Activated CD8-positive, alpha-beta memory T cell treated with anti-CD3 and anti-CD28 coated beads for 1 hour (primary cell): ENCODE measurements at places on chromosomes 4 and X.

- DNase-seq, result no peak
Measured at GRCh38 chr4:25090516-25090915, 59.8 kb upstream of the LGI2 start.

DNA sequence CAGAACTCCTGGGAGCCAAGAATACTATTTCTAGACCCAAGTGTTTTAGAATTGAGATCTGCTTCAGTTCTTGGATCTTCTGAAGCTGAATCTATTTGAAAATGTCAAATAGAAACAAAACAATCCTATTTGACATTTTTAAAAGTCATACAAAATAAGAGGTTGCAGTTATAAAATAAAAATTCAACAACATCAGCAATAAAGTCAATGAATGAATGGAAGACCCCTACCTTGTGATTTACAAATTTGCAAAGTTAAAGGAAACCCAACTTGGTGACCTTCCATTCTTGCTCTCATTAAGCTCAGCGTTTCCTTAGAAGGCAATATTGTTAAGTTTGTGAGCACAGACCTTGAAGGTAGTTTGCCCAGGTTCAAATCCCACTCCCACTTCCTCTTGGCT lies 531.8 kb upstream of the TENM3 start:
- DNase-seq, result no peak

GRCh38 chr4:70902577-70903290 lies 565 bp downstream of the MOB1B start:
- DNase-seq, result no peak

- no peak for DNase-seq
Measured at GRCh38 chr4:94523617-94524016, 71.9 kb downstream of the PDLIM5 start.

- DNase-seq, result no peak
Measured at GRCh38 chrX:97482666-97483300, 599.1 kb downstream of the RPA4 start.

GRCh38 chrX:120840827-120841226 lies 34.8 kb downstream of the CT47B1 start:
- DNase-seq, result no peak

- DNase-seq, result no peak
Measured at GRCh38 chr4:113823291-113823659, 61.7 kb upstream of the CAMK2D start.

- no peak for DNase-seq
Measured at GRCh38 chr4:89287945-89288344, 19.7 kb downstream of the GPRIN3 start.

GRCh38 chr4:100742045-100742444 lies 224.2 kb upstream of the EMCN start:
- DNase-seq, result no peak

DNA sequence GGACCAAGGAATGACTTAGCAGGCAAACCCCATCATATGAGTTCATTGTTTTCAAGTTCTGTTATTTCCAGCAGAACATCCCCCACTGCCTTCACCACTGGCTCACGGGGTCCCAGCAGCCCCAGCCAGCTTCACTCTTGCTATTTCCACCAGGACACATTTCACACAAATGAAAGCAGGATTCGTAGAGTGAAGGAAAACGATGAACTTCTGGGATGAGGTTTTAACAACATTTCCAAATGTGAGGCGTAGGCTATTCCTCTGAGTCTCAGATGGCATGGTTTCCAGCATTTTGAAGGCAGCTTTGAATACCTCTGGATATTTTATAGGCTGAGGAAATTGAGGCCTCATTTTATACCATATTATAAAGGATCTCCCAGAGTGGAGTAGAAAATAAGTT lies 32.9 kb upstream of the EGFL6 start:
- no peak for DNase-seq

- no peak for DNase-seq
Measured at GRCh38 chrX:73127700-73128241, 48.5 kb upstream of the PABPC1L2A start.

- DNase-seq, result no peak
Measured at GRCh38 chrX:46860557-46860956, 23.7 kb downstream of the RP2 start.

DNA sequence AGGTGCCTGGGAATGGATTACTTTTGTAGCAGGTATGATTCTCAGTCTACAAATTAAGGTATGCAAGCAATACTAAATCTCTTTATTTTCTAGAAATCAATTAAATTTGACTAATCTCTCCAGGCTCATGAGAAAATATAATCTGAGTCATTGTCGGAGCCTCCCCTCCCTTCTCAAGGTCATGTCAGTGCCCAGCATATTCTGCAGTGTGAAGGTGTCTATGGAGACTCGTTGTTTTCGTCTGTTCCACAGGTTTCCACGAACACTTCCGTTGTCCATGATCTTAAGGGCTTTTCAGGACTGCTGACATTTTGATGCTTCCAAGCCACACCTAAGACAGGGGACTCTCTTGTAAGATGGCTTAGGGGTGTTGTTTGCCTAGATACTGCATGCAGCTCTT lies 56.6 kb upstream of the SCOC start:
- DNase-seq, result no peak

- no peak for DNase-seq
Measured at GRCh38 chr4:100339870-100340269, 149.6 kb upstream of the DDIT4L start.

DNA sequence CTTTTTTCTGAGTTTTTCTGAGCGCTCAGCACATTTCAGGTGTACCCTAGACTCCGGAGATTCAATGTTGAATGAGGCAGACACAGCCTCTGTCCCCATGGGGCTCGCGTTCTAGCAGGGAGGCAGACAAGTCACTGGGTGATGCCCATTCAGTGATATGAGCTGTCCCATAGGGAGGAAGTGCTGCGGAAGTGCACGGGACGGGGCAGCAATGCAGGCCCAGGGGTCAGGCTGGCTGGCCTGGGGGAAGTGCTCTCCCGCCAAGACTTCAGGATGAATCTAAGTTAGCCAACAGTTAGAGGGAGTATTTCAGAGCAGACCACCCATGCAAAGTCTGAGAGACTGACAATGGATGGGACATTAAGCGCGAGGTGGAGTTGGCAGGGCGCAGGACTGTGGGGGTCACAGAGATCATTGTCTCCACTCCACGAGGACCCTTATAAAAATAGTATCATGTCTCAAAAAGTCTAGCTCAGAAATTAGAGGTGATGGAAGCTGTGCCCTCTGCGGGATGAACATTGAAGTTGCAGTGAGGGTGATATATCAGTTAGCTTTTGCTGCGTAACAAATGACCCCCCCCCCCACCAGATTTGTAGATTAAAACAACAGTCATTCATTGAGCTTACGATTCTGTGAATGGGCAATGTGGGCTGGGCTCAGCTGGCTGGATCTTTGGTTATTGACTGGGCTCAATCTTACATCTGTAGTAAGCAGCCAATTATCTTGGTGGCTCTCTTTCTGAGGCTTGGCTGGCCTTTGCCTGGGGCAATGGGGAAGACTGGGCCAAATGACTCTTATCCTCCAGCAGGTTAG lies 16.4 kb downstream of the PSAPL1 start:
- no peak for DNase-seq

GRCh38 chr4:56728512-56728911 lies 47.4 kb upstream of the HOPX start:
- no peak for DNase-seq

GRCh38 chr4:96649536-96649935 lies 809.6 kb downstream of the PDHA2 start:
- DNase-seq, result no peak

DNA sequence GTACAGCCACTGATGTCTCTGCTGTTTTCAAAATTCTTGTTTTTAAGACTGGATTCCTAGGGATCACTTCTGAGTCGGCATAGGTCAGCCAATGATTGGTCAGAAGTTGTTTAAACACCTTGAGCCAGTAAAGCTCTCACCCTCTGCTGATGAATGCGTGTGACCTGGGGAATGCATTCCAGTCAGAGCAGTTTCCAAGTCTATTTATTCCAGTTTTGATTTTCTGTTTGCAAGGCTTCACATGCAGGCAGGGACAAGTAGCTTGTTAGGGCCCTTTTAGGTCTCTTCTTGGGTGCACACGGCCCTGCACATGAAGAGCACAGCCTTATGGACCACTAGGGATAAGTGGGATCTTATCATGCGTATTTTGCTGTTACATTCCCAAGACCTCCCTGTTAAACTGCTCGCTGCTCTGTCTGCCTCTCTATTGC lies 47.0 kb downstream of the KLHL15 start:
- DNase-seq, result no peak

GRCh38 chr4:53461244-53461643 lies 83.8 kb downstream of the FIP1L1 start:
- DNase-seq, result no peak

GRCh38 chr4:152188801-152189200 lies 347.1 kb downstream of the FBXW7 start:
- DNase-seq, result no peak
